ENCODE measurements at places on chromosomes 3 and 15. TPM values are rescaled to one million over a fixed set of nuclear protein-coding genes. Genes with fewer than 3 reads are reported as not detected.

NEK10 gene
- total RNA-seq: 5.6 TPM

CD276 gene
- total RNA-seq: 39.8 TPM

MESP2 gene
- 0.14 TPM for total RNA-seq

CSTA gene
- total RNA-seq: not detected

EIF4E3 gene
- 2.4 TPM for total RNA-seq

SH3GL3 gene
- 0.07 TPM for total RNA-seq

GREM1 gene
- 0.07 TPM for total RNA-seq

ABHD17C gene
- 8.7 TPM for total RNA-seq

MYH15 gene
- total RNA-seq: 0.26 TPM

PTPRG gene
- total RNA-seq: 41.0 TPM

TEX55 gene
- not detected for total RNA-seq

MUC4 gene
- total RNA-seq: not detected

SEMA3G gene
- 6.4 TPM for total RNA-seq

DCBLD2 gene
- 71.7 TPM for total RNA-seq

RTP1 gene
- total RNA-seq: not detected

NR1D2 gene
- total RNA-seq: 20.7 TPM

ALDH1A3 gene
- total RNA-seq: 52.1 TPM

H1-8 gene
- total RNA-seq: not detected

SLC28A1 gene
- total RNA-seq: not detected

PLCL2 gene
- total RNA-seq: 15.6 TPM

CHRM5 gene
- not detected for total RNA-seq

INKA1 gene
- 20.4 TPM for total RNA-seq
